ENCODE measurements at places on chromosomes 4 and X.

DNA sequence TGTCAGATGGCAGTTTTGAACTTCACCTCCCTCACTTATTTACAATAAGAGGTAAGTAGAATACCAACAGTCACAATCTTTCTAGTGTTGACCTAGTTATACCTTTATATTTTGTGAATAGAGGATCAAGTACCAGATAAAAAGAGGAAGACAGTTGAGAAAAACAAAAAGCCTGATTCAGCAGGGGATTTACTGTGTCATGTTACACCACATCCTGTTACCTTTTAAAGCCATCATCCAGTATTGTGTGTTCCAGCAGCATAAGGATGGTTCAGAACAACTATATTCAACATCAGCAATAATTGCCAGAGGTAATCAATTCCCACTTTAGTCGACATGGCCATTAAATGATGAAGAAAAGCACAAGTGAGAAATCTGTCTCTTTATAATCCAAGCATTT, 21.3 kb upstream of the CXCL6 start:
- DNase-seq: no peak

GRCh38 chr4:30720661-30721184, 554 bp downstream of the PCDH7 start:
- peak; percentile 58 for DNase-seq

- no peak for DNase-seq
Measured at GRCh38 chrX:129706400-129707072, 32.2 kb upstream of the XPNPEP2 start.

GRCh38 chr4:38529189-38530115, 134.5 kb upstream of the KLF3 start:
- DNase-seq: peak; percentile 63

DNA sequence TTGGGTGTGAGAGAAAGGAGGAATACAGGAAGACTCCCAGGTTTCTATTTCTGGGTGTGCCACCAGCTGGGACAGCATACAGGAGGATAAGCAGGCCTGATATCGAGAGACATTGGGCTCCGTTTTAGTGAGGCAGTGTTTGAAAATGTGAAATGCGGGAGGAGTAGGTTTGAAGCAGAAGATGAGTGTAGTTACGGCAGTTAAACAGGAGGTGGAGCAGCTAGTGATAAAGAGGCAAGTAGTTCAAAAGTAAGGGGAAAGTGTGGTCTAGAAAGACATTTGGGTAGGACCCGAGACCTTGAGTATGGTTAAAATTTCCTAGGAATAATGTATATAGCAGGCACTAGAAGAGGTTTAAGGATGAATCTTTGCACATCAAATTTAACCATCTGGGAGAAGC, 42.4 kb downstream of the DCUN1D4 start:
- no peak for DNase-seq

- DNase-seq: peak; percentile 45
Measured at GRCh38 chr4:2248044-2248780, 6.3 kb upstream of the HAUS3 start.

GRCh38 chr4:164485136-164485535, 268.8 kb upstream of the SMIM31 start:
- DNase-seq: no peak

DNA sequence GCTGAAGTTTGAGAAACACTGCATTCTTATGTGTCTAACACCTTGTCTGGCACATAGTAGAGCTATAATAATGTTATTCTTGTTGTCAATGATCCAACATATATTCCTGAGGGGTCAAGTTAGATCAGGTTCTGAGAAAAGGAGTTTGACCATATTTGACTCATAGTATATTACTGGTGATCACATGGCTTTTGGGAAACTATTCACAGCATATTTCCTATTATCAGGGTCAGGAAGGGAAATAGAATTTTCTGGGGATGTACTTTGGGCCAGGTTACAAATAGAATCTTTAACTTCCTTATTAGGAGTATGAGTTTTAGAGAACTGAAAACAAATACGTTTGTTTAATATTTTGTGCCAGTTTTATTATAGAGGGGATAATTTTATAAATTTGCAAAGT, 11.6 kb downstream of the IL15 start:
- DNase-seq: no peak

- no peak for DNase-seq
Measured at GRCh38 chr4:182242787-182243186, 415 bp upstream of the TENM3 start.
